ENCODE measurements at places on chromosomes 13 and 19. TPM values are rescaled to one million over a fixed set of nuclear protein-coding genes. Genes with fewer than 3 reads are reported as not detected.

Gene CAPN12
- total RNA-seq = 8.9 TPM

Gene PABPC3
- total RNA-seq = 0.07 TPM

Gene C13orf42
- total RNA-seq = not detected

Gene ACTMAP
- 2.5 TPM for total RNA-seq

Gene MBD3L2
- not detected for total RNA-seq
